Activated naive CD8-positive, alpha-beta T cell treated with anti-CD3 and anti-CD28 coated beads for 36 hours (primary cell): ENCODE measurements at places on chromosomes 4 and X. TPM values are rescaled to one million over a fixed set of nuclear protein-coding genes. Genes with fewer than 3 reads are reported as not detected.
A peak's percentile ranks its signal among the peaks of the same experiment; 100 is the strongest.

GRCh38 chr4:1192091-1192492 lies 19.7 kb upstream of the SPON2 start:
- DNase-seq, result no peak

Gene LANCL3
- 0.04 TPM for total RNA-seq

- no peak for DNase-seq
Observed at GRCh38 chrX:69063486-69063885, 101.8 kb downstream of the PJA1 start.

Gene SLC49A3
- 0.43 TPM for total RNA-seq

DNA sequence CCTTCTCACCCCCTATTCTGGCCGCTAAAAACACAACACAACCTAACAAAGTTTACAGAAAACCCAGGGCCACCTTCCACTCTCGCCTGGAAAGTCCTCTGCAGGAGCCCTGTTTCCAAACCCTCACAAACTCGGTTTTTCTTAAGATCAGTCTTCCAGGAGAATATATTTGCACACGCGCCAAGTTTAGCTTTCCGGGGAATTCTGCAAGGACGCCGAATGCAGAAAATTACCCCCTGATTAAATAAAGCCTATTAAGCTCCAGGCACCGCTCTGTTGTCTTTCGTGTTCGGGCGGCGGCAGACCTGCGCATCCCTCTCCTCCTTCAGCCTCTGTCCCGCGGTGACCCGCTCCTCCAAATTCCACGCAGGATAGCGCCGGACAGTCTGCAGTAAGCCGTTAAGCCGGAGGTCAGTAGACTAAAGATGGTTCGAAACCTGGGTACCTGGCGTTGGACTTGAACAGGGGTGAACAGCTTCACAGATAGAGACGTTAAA lies 5.0 kb downstream of the MSX1 start:
- no peak for DNase-seq

DNA sequence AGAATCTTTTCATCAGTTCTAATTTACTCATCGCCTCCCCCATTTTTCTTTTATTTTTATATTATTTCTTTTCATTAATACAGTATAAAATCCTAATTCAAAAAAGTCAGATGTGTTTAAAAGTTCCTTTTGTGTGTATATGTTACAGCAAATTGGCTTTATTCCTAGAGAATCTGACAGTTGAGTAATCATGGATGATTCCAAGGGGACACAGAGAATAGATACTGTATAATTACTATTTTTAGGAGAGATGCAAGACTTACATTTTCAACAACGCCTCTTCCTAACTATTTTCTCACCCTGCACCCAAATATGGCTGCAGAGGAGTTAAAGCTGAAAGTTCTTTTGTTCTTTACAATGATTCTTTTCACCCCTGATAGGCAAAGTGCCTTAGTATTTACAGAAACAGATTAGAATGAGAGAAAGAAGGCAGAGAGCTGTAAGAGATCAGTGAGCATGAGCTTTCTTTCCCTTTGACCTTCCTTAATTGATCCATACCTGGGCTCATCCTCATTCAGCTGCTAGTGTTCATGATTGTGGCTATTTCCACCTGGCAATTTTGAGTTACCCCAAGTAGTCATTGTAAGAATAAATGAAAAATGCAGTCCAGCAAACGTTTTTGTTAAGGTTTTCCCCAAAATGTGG lies 210.8 kb downstream of the SLC4A4 start:
- no peak for DNase-seq

DNA sequence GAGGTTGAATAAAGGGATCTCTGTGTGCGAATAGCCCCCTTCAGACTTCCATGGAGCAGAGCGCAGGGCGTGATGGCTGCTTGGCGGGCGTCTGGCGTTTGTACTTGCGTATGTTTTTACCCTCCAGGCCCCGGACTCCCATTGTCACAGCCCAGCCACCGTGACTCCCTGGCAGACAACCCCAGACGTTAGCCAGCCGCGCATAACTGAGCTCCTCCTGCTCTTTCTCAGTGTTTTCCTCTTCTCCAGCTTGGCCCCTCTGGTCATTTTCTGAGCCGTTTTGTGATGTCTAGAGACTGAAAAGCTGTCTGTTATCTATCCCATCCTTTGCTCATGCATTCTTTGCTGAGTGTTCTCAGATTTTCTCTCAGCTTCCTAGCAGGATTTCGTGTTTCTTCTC lies 54.3 kb downstream of the IGFBP7 start:
- no peak for DNase-seq

DNA sequence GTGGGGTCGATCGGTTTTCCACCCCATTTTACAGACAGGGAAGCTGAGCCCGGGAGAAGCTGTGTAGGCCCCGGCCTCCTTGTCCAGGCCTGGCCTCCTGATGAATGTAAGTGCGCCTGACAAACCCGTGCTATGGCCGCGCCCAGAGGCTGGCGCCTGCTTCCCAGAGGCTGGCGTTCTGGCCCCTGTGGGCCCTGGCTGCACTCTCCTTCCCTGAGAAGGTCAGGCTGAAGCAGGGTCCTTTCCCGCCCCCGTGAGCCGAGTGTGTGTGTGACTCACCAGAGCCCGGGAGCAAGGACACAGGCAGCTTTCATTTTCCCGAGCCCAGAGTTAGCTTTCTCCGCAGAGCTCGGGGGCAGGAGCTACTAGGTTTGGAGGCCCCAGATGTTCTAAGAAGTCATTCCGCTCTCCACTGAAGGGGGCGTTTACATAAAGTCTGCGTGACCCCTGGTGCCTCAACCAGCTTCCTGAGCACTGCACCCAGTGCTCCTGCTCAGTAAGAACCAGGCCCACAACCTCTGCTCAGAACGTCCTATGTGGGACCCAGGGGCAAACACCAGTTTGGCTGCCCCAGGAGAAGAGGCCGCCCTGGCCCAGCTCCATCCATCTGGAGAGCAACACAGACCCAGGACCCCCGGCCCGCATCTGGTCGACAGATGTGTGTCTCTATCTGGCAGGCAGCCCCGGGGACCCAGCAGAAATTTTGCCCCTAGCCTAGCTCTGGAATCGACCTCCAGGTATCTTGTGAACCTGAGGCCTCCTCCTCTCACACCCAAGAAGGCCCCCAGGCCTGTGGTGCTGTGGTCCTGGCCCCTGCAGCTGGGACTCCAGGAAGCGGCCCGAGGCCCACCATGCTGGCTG lies 13.6 kb downstream of the UVSSA start:
- DNase-seq, result no peak

DNA sequence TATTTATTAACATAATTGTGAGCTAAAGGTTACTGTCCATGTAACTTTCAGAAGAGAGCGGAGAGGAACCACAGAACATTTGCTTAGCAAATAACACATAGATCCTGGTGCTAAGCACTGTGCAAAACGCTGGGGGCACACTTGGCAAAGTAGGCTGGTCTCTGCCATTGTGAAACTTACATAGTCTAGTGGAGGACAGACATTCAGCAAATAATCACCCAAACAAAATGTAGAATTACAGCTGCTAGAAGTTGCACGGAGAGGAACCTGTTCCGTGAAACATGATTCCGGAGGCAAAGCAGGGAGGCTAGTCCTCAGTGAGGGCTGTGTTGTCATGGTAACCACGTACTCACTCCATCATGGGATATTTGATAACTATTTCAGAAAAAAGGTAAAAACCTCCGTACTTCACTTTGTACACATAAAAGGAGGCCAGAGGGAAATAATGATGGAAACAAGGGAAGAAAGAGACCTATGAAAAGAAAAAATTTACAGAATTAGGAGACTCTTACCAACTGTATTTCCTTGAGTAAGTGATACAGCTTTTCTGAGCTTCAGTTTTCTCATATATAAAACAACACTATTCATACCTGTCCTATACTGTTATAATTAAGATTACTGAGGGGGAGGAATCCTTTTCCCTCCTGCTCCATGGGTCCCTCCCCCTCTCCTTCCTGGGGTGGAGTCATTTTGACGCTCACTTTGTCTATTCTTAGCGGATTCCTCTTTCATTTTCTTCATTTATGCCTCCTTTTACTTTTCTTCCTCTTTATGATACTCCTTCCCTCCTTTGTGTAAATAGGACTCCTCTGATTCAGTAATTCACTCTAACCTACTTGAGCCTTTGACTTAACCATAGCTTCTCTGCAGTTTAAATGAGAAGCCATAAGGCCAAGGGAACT lies 825 bp upstream of the RASGEF1B start:
- peak; percentile 40 for DNase-seq

DNA sequence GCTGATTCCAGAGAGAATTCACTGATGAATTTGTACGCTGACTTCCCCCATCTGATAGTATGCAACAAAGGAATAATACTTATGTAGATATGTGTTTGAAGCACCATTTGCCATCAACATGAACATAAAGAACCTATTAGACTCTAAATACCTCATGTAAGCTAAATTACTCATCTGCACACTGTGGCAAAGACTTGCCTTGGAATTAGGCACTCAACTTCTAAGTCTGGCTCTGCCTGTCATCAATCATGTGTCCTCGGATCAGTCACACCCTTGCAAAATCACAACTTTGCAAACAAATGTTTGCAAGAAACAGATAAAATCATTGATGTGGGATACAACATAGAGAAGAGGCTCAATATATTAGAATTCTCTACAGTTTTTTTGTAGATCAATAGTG lies 169.9 kb upstream of the LDB2 start:
- no peak for DNase-seq

- DNase-seq, result no peak
Observed at GRCh38 chr4:165384598-165384997, 5.8 kb downstream of the CPE start.

- no peak for DNase-seq
Observed at GRCh38 chrX:132877954-132878536, 80.4 kb downstream of the HS6ST2 start.
